AG20443 (cell line): ENCODE measurements at places on chromosomes 4 and X.

- no peak for DNase-seq
Observed at GRCh38 chr4:21009956-21010355, 309.7 kb downstream of the PACRGL start.

DNA sequence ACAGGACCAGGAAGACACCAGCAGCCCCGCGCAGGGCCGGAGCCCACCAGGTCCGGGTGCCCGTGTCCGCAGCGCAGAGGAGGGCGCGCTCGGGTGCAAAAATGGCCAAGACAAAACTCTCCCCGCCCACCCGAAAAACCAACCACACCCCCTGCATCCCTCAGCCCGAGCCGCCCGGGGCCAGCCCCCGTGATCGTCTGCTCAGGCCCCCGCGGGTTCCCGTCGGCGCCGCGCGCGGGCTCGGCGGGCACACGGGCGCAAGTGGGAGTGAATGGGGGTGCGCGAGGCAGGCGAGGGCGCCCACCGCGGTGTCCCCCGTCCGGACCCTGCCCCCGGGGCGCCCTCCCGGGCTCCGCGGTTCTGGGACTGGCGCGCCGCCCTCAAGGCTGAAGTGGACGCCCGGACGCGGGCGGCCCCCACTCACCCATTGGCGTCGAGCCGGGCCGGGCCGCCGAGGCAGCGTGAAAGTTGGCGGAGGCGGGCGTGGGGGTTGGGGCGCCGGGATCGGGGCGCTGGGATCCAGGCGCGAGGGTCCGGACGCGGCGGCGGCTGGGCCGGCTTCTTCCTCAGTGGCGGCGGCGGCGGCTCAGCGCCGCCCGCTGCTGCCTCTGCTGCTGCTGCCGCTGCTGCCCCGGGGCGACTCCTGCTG is 393 bp downstream of the SH3KBP1 start:
- peak; percentile 64 for DNase-seq

GRCh38 chr4:76275486-76276124 is 24.1 kb downstream of the FAM47E start:
- no peak for DNase-seq

DNA sequence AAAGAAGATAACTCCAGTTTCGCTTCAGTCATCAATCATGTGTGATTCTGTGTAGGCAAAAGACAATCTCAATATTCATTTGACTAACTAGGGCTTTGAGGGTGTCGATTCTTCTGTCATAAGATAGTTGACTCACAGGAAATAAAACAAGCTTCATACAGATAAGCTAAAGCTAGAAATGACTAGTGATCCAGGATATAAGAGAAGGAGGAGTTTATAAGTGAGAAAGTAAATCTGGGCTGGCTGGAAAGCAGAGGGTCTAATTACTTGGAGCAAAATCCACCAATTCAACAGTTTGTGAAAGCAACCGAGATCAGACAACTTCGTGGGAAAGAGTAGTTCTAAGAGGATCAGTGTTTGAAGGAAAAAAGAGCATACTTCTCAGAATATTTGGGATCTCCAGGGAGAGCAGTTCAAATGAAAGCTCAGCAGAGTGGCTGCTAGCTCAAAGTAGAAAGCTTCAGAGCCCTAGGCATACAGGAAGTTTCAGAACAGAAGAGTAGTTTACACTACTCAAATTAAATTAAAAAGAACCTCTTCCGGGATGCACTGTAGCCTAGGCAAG is 429.3 kb downstream of the INPP4B start:
- DNase-seq: no peak

DNA sequence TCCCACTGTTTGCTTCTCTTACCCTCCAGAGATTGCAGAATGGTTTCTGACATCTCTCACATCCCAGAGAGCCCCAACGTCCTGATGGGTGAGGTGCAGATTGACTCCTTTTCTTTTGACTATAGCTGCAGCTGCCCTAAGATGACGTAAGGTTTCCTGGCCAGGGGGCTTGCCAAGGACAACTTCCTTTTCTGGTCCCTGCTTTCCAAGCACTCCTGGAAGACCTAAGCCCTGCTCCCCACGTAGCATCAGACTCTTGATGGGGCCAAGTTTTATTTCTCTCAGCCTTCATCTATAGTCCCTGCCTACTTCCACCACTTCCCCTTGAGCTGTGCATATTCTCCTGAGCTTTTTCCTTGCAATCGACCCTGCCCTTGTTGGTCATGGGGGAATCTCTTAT is 497.7 kb downstream of the IDS start:
- no peak for DNase-seq

GRCh38 chr4:173530326-173531085 is 477 bp upstream of the HAND2 start:
- DNase-seq: no peak

DNA sequence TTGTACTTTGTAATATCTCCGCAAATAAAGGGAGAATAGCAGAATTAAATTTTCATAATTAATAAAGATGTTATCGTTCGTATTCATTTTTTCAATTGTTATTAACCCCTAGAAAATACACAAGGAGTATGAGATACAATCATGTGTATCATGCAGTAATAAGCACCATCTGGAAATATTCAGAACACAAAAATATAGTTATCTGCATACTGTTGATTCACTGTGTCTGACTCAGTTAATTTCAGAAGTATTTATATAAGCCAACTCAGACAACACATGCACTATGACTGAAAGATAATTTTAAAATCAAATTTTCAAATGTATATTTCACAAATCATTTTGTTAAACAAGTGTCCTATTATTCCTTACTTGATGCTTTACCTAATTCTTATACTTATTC is 1954.8 kb downstream of the ARAP2 start:
- no peak for DNase-seq

- DNase-seq: peak; percentile 32
Observed at GRCh38 chr4:10205223-10205622, 88.6 kb upstream of the WDR1 start.

- DNase-seq: no peak
Observed at GRCh38 chr4:85078016-85078415, 111.5 kb upstream of the WDFY3 start.

DNA sequence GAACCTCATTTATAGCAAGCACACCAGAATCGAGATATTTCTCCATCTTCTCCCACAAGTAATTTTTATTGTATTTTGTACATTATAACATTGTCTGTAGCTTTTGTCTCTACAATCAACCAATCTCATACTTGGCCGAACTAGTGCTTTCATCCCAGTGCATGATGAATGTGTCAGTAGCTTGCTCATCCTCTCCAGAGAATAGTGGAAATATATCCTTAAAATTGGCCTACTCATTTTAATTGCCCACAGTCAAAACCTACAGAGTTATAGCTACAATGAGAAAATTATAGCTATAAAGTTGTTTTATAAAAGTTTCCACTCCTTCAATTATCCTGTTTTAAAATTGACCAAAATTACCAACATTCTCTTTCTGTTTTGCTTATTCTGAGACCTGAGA is 103.8 kb downstream of the MAPK10 start:
- peak; percentile 16 for DNase-seq

DNA sequence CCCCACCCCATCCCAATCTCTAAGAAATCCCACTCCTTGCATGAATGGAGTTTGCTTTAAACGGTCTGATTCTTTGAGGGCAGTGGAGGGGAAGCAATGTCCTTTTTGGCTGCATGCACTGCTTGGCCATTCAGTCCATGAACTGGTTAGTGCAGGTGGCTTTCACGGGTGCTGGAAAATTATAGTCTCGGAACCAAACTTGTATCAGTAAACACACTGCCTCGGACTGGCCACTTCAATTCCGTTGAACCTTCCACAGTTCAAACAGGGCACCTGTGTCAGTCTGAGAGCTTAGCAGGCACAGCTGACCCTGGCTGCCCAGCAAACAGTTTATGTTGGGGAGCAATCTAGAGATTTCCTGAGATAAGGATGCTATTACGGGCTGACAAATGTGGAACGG is 255.6 kb downstream of the DHX15 start:
- DNase-seq: no peak

GRCh38 chr4:165668694-165669093 is 204.3 kb upstream of the TLL1 start:
- no peak for DNase-seq

DNA sequence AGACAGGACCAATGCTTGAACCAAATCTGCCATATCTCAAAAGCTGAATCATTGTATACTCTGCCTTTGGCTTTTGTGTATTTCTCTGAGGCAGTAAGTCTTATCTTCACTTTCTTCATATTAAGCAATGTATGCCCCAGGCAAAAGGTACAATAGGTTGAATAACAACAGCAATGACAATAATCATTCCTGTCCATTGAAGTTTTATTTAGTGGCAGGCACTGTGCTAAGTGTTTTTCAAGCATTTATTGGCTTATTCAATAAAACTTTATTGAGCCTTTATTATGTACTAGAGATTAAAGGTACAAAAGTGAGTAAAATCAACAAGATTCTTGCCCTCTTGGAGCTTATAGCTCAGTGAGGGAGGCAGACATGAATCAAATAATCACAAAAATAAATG is 8.2 kb upstream of the CASK start:
- no peak for DNase-seq

GRCh38 chr4:74045772-74046171 is 7.3 kb upstream of the CXCL3 start:
- DNase-seq: no peak

GRCh38 chr4:43990963-43991362 is 457.6 kb downstream of the KCTD8 start:
- no peak for DNase-seq

- DNase-seq: peak; percentile 30
Observed at GRCh38 chr4:19982556-19982955, 269.1 kb upstream of the SLIT2 start.

DNA sequence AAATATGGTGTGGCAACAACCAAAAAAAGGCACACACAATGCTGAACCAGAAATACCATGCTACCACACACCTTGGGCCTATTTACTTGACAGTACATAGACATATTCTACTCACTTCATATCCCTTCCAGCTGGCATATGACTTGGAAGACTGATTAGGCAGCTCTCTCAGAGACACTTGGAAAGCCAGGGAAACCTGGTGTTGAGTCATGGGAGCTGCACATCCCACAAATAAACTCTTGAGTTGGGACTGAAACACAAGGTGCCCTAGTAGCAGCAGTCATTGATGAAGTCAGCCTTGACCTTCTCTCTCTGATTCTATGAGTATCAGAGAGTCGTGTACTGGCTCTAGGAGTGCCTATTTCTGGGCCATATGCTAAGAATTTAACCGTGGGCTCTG is 776.6 kb upstream of the LCORL start:
- no peak for DNase-seq

DNA sequence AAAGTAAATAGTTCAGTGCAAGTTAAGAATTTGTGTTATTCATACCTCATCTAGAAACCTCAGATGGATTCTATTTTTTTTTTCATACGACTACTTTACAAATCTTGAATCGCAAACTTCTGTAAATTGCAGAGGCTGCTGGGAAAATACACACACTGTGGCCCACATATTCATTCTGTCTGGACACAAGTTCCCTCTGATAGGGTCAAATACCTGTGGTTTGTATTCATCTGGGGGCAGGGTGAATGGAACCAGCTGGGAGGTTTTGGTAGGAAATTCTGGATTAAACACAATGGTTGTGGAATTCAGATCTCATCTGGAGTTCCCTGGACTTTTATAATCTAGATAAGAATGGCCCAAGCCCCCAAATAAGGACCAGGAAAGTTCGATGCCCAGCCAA is 56.2 kb downstream of the SPATA18 start:
- DNase-seq: no peak

- DNase-seq: no peak
Observed at GRCh38 chr4:104351706-104352105, 143.0 kb downstream of the CXXC4 start.

DNA sequence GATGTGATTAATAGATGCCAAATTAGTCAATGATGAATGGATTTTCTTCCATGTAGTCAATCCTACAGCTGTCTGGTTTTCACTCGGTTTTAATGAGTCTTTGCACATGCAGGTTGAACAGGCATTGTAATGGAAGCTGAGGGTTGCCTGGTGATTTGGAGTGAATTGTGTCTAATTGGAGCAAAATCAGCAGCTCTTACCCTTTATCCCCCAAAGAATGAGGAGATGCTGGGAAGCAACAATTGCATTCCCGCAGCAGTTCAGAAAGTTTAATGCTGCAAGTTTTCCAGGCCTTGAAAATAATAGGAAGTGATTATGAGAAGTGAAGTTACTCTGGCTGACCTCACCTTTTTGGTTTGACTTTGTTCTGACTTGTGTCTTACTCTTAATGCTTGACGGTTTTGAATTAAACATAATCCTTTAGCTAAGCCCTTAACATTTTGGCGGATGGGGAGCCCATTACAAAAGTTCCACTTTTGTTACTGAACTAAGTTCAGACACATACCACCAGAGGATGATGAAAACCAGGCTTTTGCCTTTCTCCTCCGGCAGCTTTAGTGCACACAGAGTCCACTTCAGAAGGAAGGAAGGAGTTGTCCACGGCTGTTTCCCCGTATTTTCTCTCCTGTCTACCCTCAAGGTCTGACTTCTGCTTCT is 78.8 kb upstream of the TBC1D9 start:
- DNase-seq: no peak
